ENCODE measurements at places on chromosomes 7 and 10. TPM values are rescaled to one million over a fixed set of nuclear protein-coding genes. Genes with fewer than 3 reads are reported as not detected.

- DNase-seq = no peak
Measured at GRCh38 chr7:44621034-44621749, 14.8 kb downstream of the OGDH start.

DNA sequence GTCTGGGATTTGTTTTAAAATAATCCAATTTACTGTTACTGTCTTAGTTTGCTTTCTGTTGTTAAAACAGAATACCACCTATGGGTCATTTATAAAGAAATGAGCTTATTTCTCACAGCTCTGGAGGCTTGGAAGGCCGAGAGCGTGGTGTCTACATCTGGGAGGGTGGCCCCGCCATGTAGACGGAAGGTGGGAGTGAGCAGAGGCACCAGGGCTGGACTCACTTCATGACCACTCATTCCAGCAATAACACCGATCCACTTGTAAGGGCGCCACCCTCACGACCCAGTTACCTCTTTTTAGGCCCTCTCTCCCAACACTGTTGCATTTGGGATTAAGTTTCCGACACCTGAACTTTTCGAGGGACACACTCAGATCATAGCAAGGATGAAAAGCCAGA, 36.2 kb upstream of the CFAP46 start:
- no peak for DNase-seq

GRCh38 chr7:107969856-107970255, 33.1 kb downstream of the LAMB1 start:
- no peak for DNase-seq

- DNase-seq = peak; percentile 2
Measured at GRCh38 chr7:82789883-82790609, 346.5 kb upstream of the CACNA2D1 start.

- DNase-seq = no peak
Measured at GRCh38 chr10:96768136-96768535, 47.8 kb upstream of the PIK3AP1 start.

DNA sequence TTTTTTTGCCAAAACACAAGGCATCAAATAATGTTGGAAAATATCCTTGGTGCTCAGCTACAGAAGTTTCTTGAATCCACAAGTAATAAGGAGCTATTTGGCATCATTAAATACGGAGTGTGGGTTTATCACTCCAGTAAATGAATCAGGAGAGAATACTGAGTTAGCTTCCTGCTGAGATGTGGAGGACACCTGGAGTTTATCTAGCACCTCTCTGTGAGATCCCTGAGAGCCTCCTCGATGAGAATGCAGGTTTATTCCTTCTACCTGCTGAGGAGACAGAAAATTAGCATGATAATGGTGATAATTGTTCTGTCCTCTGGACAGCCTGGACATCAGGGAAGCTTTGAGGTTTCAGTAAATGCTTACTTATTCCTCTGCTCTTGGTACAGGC, 40.5 kb downstream of the NRG3 start:
- no peak for DNase-seq

GRCh38 chr7:52146871-52147634, 830.4 kb upstream of the COBL start:
- no peak for DNase-seq

DNA sequence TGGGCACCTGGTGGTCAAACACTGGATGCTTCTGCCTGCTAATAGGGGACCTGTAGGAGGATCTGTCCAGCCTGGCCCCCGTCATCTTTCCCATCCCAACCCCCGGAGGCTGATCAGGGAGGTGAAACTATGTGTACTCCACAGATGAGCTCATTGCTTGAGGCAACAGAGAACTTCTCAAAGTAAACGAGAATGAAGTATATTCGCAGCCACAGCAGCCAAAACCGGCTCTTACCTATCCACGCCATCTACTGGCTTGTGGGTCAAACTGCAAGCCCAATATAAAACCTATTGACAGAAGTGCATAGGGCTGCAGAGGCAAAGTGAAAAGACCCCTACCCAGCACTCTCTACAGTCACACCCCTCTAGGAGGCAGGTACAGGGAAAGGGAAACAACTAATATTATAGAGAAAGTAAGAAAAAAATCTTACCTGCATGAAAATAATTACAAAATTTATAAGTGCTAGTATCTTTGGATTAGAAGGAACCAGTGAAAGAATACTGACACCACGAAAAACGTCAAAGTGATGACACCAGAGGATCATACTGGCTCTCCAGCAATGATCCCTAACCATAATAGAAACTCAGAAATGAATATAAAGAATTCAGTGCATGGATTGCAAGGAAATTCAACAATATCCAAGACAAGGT, 973.5 kb downstream of the ANKRD7 start:
- peak; percentile 1 for DNase-seq

Gene SPDYE2B
- not detected for total RNA-seq

DNA sequence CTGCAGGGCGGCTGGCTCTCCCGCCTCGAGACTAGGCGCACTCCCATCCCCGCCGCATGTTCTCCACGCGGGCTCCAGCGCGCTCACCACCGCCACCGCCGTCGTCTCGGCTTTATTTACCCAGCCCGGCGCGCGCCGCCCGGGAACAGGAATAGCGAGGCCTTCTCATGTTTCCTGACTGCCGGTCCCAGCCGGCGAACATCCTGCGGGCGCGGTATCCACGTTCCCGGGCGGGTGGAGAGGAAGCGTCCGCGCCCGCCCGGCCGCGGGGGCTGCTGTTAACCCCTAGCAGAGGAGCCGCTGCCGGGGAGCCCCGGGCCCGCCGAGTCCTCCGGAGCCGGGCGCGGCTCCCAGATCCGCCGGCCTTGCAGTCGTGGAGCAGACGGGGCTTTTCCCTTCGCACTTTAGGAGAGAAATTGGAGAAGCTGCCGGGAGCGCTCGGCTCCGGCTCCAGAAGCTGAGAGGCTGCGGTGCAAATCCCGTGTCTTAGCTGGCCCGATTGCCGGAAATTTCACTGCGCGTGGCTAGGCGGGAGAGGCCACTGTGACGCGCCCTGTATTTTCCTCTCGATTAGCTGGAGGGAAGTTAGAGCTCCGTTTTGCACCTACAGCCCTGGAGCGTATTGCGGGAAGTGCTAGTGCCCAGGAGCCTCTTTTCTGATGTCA, at the start of gene MKX:
Gene MKX, minus strand, starts transcription at position 88 of the 665 bp plus-strand sequence. CDS start 2,404 bp downstream, outside the sequence.
- DNase-seq = peak; percentile 22

DNA sequence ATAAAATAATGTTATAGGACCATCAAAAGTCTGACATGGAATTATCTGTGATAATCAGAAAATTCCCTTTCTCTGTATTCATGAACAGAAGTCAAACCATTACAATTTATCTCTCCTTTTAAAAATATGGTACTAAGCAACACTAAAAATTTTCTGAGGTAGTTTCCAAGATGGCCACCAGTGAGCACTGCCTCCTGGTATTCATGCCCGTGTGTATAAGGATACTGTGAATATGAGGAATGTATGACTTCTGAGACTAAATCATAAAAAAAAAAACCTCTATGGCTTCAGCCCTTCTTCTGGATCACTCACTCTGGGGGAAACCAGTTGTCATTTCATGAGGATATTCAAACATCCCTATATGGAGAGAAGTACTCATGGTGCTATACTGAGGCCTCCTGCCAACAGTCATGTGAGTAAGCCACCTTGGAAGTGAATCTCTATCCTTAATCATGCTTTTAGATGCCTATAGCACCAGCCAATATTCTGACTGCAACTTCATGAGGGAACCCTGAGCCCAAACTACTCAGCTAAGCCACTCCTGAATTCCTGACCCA, 41.1 kb downstream of the SIRT1 start:
- no peak for DNase-seq

DNA sequence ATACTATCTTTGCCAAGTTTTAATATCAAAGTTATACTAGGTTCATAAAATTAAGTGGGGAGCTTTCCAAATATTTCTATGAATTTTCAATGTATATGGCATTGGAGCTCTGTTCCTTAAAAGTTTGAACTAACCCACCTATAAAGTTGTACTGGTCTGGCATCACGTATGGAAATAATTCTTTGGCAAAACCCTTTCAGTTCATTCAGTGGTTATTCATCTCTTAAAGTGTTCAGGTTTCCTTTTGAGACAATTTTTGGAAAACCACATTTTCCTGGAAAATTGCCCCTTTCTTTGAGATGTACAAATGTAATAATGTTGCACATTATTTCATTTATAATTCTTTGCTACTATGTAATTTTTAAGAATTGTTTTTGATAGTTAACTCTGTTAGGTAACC, 62.5 kb upstream of the INPP5A start:
- DNase-seq = no peak

DNA sequence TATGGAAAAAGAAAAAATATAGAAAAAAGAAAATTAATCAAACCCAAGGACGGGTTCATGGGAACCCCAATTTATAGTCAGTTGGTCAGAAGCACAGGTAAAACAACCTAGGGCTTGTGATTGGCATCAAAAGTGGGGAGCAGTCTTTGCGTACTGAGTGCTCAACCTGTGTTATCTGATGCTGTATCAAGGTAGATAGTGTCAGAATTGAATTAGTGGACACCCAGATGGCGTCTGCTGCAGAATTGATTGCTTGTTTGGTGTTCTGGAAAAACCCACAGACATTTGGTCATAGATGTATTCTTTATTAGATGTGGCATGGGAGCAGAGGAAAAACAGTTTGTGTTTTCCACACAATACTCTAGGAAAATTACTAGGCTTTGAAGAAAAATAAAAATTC, 39.6 kb downstream of the NEUROG3 start:
- DNase-seq = no peak

DNA sequence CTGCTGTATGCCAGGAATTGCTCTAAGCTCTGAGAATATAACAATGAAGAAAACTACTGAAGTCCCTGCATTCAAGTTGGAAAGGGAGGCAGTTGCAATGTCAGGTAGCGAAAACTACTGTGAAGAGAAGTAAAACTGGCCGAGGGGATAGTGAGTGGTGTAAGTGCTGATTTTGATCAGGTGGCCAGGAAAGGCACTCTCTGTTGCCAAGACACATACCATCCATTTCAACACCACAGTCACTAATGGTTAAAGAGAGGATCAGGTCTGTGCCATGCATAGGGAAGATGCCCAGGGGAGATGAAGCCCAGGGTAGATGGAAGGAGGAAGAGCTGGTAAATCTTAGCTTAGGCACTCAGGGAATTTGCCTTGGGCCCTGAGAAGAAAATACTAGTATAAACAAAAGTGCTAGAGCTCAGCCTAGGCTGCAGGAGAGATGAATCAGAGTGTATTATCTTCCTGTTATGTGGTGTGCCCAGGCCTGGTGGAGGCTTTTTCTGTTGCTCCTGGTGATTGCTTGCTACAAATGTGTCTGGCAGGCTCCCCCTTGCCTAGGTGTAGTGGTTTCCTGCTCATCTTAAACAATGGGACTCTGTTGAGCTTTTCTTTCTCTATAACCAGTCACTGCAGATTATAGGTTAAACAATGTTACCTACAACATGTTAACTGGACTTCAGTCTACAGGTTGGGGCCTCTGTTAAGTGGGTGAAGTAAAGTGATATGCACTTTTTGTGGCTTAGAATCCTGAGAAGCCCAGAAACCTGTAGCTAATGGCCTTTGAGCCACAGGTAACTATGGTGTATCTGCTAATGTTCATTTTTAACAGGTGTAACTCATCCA, 125.5 kb downstream of the LRRC4 start:
- no peak for DNase-seq

DNA sequence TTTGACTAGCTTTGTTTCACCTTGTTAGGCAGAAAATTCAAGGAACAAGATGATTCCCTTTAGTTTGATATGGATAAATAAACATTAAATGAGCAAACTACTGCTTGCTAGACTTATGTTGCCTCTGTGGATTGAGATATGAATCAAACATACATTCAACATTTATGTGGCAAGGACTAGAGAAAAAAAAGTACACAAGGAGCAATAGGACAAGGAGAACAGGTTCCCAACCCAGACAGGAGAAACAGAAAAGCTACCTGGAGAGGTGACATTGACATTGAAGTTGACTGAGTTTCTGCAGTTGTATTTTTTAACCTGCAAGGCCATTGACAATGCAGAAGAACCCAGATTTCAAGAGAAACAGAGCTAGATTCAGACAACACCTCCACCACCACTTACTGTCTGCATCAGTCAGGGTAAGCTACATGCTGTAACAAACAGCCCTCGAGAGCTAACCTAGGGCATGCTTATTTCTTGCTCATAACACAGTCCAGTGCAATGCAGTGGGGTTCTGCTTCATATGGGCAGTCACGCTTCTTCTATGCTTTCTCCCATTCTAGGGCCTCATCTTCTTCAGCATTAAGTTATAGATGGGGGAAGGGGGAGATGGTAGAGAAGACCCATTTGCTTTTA, 180.9 kb upstream of the LYZL1 start:
- DNase-seq = no peak

Gene VPS50
- 38.3 TPM for total RNA-seq

GRCh38 chr10:71727738-71728737, 8.5 kb upstream of the C10orf105 start:
- DNase-seq = peak; percentile 49

DNA sequence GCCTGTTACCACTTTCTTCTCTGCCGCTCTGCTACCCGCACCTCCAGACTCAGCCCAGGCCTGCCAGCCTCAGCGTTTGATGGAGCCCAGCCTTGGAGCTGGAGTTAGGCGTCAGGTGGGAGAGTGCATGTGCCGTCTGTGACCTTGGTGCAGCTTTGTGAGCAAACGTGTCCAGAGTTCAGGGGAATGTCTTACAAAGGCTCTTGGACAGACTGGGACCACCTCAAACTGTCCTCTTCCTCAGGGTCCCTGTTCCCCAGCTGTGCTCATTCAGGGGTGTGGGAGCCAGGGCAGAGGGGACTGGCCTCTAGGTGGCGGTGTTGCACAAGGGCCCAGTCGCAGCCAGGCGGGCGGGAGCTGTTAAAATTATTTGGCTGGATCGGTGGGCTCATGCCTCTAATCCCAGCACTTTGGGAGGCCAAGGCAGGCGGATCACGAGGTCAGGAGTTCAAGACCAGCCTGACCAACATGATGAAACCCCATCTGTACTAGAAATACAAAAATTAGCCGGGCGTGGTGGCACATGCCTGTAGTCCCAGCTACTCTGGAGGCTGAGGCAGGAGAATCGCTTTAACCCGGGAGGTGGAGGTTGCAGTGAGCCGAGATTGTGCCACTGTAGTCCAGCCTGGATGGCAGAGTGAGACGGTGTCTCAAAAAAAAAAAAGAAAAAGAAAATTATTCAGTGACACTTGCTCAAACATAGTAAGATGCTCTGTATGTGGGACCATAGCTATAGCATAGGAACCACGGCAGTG, 89.2 kb downstream of the ADCY1 start:
- no peak for DNase-seq

Gene DENND2A
- 24.9 TPM for total RNA-seq

DNA sequence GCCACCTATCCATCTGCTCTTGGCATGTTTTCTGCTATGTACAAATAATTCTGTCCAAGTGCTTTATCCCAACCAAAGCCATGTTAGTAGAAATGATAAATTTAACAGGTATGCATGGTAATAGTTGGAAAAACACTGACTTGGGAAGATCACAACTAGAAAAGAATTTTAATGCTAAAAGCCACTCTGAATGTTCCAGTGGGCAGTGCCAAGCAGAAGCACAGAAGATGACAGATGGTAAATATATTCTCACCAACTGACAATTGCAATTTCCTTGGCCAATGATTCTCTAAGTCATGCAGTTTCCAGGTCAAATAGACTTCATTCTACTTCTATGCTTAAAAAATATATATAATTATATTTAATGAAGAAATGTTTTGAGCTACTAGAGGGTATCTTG, 83.6 kb upstream of the SEMA3C start:
- no peak for DNase-seq

Gene GPAM
- 284 TPM for total RNA-seq

Measured in skin of body (tissue), 3 donors.